ENCODE measurements at places on chromosomes 12 and 14.

GRCh38 chr12:121025442-121026226 lies 9.3 kb upstream of the C12orf43 start:
- no peak for DNase-seq

- no peak for DNase-seq
Observed at GRCh38 chr14:99132821-99133635, 139.0 kb downstream of the BCL11B start.

GRCh38 chr12:110199339-110200123 lies 75.4 kb downstream of the IFT81 start:
- DNase-seq = no peak

DNA sequence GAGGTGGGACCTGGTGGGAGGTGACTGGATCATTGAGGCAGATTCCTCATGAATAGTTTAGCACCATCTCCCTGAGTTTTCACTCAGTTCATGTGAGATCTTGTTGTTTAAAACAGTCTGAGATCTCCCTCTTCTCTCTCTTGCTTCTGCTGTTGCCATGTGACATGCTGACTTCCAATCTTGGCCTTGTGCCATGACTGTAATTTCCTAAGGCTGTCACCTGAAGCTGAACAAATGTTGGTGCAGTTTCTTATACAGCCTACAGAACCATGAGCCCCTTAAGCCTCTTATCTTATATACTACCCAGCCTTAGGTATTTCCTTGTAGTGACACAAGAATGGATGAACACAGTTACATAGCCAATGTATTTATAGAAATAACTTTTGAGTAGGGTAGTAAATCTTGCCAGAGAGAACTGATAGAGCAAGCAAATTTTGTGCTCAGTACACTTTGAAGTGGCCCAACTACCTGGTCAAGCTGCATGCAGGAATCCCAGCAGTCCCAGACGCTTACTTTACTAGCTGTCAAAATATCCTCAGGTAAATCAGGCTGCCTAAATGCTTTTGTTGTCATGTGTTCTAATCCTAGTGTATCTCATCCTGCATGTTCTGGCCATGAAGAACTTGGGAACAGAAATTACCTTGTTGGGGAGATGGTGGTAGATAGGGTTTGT lies 445.6 kb upstream of the MIS18BP1 start:
- no peak for DNase-seq

DNA sequence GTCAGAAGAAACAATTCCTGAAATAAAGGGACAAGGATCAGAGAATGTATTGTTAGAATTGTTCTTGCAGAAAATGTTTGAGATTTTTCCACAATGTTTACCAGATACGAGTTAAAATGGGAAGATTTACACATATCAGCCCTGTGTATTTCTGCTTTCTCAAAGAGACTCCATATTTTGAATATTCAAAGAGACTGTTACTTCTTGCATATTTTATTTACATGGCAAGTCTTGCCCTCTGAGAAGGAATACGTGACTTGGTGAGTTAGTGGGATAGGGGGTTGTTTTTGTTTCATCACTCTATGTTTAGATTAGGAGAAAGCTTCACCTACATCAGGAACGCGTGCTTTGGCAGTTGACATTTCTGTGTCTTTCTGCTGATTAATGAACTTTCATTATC lies 56.1 kb upstream of the ZDHHC17 start:
- DNase-seq = no peak

GRCh38 chr14:89855961-89856656 lies 98.4 kb downstream of the EFCAB11 start:
- no peak for DNase-seq
